ENCODE measurements at places on chromosomes 3 and 15.

GRCh38 chr15:95368191-95368590 is 962.3 kb upstream of the NR2F2 start:
- no peak for DNase-seq

- DNase-seq = no peak
Measured at GRCh38 chr3:176351408-176351807, 845.9 kb downstream of the TBL1XR1 start.

DNA sequence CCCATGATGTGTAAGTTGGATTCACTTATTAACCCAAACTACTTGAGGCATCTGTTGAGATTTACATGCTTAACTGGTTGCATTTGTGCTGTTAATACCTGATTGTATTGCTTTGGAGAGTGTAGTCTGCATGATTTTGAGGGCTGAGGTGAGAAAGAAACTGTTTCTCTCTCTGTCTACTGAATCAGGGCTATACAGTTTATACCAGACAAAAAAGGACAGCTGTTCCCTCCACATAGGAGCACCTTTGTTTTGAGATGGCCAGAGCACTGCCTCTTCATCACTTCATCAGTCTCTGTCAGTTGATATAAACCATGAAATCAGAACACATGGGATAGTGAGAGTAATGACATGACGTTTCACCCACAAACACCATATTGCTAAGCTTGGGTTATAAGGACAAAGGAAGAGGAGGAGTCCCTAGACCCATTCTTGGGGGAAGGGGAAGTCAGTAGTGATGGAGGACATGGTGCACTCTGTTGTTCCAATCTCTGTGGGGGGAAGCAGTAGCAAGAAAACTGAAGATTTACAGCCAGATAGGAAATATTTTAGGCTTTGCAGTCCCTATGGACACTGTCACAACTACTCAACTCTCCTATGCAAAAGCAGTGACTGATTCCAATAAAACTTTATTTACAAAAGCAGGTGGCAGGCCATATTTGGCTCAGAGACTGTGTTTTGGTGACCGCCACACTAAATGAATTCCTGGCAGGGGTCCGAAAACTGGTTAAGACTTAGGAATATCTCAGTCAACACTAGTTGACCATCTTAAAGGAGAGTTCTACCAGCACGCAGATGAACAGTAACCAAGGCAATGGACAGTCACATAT is 123.9 kb upstream of the NR2E3 start:
- DNase-seq = no peak

- no peak for DNase-seq
Measured at GRCh38 chr15:40002295-40002694, 36.7 kb downstream of the SRP14 start.

DNA sequence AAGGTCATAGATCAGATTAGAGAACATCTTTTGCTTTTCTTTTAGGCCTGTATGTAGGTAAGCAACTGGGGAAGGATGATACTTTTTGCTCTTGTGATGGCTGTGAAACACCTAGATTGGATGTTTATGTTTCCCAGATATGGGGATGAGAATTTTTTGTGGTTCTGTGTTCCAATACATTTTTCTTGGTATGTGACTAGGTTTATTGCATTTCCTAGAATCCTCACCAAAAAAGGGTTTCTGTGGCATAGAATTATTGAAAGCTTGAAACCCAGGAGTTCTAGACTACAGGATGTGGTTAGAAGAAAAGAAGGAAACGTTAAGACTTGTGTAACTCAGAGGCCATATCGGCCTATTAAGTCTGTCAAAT is 25.8 kb downstream of the OXNAD1 start:
- DNase-seq = no peak

DNA sequence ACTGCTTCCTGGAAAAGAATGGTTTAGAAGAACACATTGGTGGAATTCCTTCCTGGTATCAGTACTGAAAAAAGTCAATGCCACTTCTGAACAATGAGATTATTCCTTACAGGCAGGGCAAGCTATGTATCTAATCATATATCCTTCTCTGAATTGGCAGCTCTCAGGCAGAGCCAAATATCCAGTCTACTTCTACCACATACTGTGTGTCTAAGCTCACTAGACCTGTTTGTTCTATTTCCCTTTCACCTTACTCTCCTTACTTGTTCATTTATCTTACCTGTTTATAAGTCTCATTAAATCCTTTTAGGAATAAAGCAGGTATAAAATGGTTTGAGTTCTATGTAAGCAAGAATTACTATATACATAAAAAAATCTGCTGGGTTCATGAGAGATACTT is 8.3 kb downstream of the SETMAR start:
- no peak for DNase-seq

DNA sequence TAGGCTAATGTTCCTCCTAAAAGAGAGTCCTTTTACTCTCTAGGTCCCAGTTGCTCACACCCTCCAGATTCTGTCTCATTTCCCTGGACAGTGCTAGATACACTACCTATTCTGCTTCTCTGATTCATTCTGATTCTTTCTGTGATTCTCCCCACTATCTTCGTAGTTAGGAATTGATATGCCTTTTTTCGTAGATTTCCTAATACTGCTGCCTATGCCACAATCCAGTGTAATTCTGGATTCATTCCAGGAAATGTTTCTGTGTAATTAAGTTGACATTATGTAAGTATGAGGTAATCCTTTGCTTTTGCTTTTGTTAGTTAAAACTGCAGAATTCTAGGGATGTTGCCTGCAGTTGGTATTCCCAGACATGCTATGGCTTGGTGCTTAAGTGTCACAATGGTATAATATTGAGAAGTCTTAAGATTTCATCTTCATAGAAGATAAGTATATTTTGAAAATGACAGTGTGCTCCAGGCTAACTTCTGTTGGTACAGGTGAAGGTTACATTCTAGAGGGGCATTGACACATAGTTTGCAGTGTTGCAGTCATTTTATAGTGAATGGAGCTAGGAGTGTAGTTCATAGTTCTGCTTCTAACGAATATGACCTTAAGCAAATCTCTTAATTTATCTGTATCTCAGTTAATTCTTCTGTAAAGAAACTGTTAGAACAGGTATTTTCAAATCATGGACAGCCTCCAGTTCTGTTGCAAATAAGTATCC is 54.3 kb downstream of the RIOX2 start:
- DNase-seq = no peak

- DNase-seq = no peak
Measured at GRCh38 chr3:64456674-64457073, 231.1 kb downstream of the ADAMTS9 start.
